ENCODE measurements at places on chromosomes 6 and 20.

GRCh38 chr6:22807818-22808217, 238.5 kb downstream of the HDGFL1 start:
- no peak for DNase-seq

DNA sequence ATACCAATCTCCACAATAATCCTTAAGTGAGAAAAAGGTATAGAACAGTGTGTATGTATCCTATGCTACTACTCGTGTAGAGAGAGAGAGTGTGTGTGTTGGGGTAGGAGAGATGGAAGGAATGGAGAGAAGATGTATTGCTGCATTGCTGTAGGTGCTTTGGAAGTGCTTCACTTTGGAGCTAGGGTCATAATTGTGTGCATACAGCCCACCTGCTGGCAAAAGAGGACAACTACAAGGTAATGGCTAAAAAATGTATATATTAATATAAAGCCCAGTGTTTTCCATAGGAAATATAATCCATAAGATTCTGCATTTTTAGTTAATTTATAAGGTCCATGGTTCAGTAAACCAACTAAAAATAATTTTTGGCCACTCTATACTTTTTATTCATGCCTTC, 36.1 kb downstream of the SERAC1 start:
- no peak for DNase-seq

GRCh38 chr6:11876934-11877433, 98.4 kb upstream of the ADTRP start:
- no peak for DNase-seq

GRCh38 chr6:2480267-2480966, 235.0 kb upstream of the GMDS start:
- no peak for DNase-seq

DNA sequence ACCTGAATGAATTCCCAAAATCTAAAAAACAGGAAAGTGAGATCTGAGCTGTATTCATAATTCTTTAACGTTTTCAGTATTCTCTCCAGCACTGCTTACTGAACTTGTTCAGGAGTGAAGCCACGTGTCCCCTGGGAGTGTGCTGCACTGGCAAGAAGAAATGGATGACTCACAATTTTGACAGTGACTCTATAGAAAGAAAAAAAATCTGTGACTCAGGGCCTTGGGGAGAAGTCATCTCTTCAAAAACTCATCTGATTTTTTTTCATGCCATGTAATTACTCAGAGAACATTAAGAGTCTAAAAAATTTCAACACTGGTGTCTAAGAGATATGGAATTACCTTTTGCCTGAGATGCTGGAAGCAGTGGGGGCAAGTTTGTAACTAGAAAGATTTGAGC, 39.7 kb downstream of the ANKEF1 start:
- DNase-seq, result peak; percentile 66

DNA sequence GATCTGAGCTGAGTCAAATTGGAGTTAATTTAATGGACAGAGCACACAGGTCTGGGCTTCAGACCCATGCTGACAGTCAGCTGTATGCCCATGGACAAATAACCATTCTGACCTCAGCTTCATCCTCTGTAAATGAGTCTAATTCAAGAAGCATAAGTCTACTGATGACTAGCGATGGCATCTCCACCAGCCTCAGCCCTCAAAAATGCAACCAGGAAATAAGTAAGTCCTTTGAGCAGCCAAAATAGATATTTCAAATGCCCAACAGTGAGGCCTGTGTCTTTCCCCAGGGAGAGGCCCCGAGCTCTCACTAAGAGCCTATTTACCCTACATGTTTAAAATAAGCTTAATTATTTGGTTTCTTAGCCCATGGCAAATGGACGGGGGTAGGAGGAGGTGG, 114.2 kb upstream of the MTHFD1L start:
- no peak for DNase-seq

GRCh38 chr20:5480824-5481600, 164.3 kb upstream of the PROKR2 start:
- DNase-seq, result no peak

- DNase-seq, result no peak
These were observed 139.9 kb upstream of the LAMP5 start for GRCh38 chr20:9374480-9374879.

GRCh38 chr20:51884561-51884960, 82.2 kb upstream of the SALL4 start:
- DNase-seq, result no peak

DNA sequence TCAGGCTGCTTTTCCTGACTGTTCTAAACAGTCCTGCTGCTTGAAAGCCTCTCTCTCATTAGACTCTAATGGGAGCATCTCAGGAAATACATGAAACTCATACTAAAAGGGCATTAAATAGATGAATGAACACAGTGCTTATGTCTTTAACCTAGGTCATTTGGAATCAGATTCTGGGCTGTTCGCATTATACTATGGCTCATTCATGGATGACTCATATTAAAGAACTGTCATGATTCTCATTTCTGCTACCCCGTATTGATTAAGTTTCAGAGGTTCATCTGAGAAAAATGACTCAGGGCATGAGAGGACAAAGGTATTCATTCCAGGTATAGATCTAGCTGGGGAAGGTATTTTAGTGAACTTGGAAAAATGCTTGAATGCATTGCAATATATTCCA, 335.5 kb downstream of the GJA1 start:
- DNase-seq, result no peak

- DNase-seq, result no peak
These were observed 134.7 kb downstream of the AIG1 start for GRCh38 chr6:143195349-143195845.

- DNase-seq, result no peak
These were observed 1216.2 kb upstream of the CITED2 start for GRCh38 chr6:140590641-140591040.

DNA sequence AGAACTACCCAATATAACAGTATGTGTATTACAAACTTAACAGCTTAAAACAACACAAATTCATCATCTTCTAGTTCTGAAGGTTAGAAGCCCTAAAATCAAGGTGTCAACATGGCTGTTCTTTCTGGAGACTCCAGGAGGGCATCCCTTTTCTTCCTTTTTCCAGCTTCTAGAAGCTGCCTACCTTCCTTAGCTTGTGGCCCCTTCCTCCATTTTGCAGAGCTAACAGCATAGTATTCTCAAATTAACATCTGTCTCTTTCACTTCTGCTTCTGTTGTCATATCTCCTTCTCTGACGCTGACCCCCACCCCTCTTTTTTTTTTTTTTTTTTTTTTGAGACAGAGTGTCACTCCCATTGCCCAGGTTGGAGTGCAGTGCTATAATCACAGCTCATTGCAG, 52.8 kb upstream of the AKIRIN2 start:
- no peak for DNase-seq

- no peak for DNase-seq
These were observed 362.0 kb upstream of the CITED2 start for GRCh38 chr6:139736325-139736906.

- no peak for DNase-seq
These were observed 46.9 kb downstream of the OGFRL1 start for GRCh38 chr6:71335544-71335943.

GRCh38 chr6:105484238-105485161, 81.6 kb upstream of the PREP start:
- peak; percentile 26 for DNase-seq

- no peak for DNase-seq
These were observed 16.2 kb upstream of the TREM1 start for GRCh38 chr6:41302638-41303037.

DNA sequence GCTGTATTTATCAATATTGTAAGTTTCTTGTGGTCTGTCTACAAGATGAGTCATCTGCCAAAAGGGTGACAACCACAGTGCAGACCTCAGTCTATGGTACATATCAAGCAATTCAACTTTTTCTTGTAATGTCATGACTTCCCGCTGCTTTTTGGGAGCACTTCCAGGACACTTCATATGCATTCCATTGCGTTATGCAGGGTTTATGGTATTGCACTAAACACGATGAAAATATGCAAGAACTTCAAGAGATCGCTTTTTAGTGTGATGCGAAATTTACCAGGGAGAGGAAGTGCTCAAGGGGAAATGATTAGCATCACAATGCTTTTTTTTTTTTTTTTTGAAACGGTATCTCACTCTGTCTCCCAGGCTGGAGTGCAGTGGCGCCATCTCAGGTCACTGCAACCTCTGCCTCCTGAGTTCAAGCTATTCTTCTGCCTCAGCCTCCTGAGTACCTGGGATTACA, 166.5 kb downstream of the TFAP2A start:
- DNase-seq, result peak; percentile 71

DNA sequence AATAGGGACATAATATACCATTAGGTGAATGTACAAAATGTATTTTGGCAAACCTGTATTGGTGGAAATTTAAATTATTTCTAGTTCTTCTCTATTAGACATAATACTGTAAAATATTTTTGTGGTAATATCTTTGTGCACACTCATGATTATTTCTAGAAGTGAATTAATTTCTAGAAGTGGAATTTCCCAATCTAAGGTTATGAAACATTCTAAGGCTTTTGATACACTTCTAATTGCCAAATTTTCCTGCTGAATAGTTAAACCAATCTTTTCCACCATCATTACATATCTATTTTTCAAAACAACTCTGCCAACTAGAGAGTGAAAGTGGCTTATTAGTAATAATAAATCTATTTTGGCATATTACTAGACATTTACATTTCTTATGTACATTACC, 1.8 kb upstream of the CCND3 start:
- no peak for DNase-seq

GRCh38 chr6:85569323-85569722, 24.3 kb downstream of the SNX14 start:
- no peak for DNase-seq

GRCh38 chr20:37108676-37109075, 12.9 kb upstream of the RBL1 start:
- no peak for DNase-seq

DNA sequence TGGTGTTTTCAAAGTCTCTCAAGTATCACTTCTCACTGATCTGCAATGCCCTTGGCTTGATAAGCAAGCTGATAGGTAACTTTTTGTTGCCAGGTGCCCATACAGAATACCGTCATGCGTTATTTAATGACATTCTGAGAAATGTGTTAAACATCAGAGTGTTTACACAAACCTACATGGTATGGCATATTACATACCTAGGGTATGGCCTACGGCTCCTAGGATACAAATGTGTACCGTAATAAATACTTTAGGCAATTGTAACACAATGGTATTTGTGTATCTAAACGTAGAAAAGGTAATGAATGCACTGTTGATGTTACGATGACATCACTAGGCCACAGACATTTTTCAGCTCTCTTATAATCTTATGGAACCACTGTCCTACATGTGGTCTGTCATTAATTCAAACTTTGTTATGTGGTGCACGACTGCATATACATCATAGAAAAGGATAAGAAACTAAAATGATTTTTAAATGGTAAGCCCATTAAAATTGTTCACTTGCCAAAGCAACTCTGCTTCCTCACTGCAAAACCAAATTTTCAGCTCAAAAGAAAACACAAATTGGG, 35.7 kb downstream of the CSNK2A1 start:
- no peak for DNase-seq

DNA sequence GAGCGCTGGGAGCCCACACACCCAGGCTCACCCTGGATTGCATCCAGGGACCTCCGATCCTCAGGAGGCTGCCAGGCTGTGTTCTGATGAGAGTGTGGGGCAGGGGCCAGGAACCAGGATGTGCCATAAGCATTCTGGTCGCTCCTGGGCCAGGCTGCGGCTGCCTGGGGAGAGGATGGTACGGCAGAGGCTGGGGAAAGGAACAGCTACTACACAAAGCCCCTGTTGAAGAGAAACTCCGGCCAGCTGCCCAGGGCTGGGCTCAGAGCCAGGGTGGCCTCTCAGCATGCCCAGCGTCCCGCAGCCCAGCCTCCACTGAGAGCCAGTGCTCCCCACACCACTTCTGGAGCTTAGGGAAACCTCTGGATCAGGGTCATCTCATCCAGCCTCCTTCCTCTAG, 21.7 kb upstream of the OCSTAMP start:
- no peak for DNase-seq

DNA sequence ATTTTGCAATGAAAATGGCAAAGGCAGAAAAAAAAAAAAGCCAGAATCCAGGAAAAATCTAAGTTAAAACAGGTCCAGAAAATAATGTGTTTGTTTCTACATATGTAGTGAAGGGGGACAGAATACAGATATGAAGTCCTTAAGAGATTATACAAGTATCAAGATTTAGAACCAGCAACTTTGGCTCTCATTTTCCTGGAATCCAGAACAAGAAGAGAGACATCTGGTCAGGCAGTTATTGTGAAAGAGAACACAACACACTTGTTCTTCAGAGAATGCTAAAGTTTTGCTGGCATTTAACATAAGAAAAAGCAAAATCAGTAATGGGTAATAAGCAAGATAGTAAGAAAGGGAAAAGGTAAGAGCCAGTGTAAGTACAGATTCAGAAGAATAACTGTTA, 21.1 kb downstream of the BAG2 start:
- DNase-seq, result no peak

GRCh38 chr6:16576451-16577368, 184.6 kb downstream of the ATXN1 start:
- DNase-seq, result no peak

- DNase-seq, result no peak
These were observed 67.3 kb downstream of the PREX1 start for GRCh38 chr20:48760403-48760983.

GRCh38 chr6:12393100-12393499, 102.9 kb downstream of the EDN1 start:
- no peak for DNase-seq

GRCh38 chr6:169292338-169293124, 38.9 kb upstream of the THBS2 start:
- DNase-seq, result peak; percentile 54

- no peak for DNase-seq
These were observed 119.7 kb downstream of the ALDH8A1 start for GRCh38 chr6:134830194-134830593.

DNA sequence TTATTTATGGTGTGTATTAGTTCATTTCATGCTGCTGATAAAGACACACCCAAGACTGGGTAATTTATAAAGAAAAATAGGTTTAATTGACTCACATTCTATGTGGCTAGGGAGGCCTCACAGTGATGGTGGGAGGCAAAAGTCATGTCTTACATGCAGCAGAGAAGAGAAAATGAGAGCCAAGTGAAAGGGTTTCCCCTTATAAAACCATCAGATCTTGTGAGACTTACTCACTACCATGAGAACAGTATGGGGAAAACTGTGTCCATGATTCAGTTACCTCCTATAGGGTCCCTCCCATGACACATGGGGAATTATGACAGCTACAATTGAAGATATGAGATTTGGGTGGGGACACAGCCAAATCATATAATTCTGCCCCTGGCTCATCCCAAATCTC, 150.0 kb upstream of the AHI1 start:
- no peak for DNase-seq
